ENCODE measurements at places on chromosomes 7 and 10. TPM values are rescaled to one million over a fixed set of nuclear protein-coding genes. Genes with fewer than 3 reads are reported as not detected.

DNA sequence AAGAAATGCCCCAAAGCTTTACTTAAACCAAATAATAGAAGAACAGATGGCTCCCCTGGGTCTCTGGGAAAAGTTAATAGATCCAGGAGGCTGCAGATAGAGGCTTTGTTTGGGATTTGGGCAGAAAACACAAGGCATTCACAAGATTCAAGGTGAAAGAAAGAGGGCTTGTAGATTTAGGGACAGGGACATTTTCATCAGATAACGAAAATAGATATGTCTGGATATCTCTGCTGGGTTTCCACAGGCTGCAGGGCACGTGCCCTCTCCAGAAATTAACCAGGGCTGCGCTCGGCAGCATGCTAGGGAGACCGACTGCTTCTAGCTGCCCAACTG, 14.9 kb downstream of the CARD11 start:
- DNase-seq: no peak

GRCh38 chr10:29966269-29966668, 93.1 kb downstream of the JCAD start:
- no peak for DNase-seq

SUN3 gene
- total RNA-seq: not detected

DNA sequence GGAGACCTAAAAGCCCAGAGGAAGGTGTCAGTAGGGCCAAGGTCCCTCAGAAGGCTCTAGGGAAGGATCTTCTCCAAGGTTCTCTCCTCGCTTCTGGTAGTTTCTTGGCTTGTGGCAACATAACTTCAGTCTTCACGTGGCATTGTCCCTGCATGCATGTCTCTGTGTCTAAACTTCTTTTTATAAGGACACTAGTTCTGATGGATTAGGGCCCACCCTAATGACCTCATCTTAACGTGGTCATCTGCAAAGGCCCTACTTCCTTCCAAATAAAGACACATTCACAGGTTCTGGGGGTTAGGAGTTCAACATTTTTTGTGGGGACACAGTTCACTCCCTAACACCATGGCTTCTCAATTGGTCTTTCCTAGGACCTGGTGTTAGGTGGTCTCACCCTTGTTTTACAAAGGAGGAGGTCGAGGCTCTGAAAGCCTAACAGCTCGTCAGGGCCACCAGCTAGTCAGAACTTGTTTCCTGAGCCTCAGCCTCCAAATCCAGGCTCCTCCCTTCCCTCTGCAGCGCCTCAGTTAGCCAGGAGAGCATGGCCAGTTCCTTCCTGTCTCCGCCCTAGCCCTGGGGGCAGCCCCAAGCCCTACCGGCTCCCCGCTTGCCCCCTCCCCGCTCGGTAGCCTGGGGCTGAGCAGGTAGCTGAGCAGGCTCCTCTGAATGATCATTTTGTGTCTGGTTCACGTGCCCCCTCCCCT, 109.7 kb upstream of the PPIF start:
- no peak for DNase-seq

TRIM73 gene
- 6.1 TPM for total RNA-seq

CACNB2 gene
- 0.46 TPM for total RNA-seq

DNA sequence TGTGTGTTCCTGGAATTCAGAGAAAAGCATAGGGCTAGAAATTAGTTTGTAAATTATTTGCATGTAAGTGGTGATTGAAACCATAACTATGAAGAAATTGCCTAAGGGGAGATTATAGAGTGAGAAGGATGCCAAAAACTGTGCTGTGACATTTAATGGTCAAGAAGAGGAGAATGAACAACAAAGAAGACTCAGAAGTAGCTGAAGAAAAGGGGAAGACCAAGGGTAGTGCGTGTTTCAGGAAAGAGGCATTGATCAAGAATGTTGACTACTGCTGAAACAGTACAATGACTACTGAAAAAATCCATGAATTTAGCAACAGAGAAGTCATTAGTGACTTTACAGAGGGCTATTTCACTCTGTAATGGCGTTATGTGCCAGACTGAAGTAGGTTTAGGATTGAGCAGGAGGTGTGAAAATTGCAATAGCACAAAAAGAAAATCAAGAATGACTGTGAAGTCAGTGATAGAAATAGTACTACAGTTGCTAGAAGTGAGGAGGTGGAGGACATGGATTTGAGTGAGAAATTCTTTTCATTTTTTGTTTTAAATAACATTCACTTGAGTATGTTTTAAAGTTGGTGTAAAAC, 28.9 kb upstream of the SAMD9L start:
- DNase-seq: no peak

DNA sequence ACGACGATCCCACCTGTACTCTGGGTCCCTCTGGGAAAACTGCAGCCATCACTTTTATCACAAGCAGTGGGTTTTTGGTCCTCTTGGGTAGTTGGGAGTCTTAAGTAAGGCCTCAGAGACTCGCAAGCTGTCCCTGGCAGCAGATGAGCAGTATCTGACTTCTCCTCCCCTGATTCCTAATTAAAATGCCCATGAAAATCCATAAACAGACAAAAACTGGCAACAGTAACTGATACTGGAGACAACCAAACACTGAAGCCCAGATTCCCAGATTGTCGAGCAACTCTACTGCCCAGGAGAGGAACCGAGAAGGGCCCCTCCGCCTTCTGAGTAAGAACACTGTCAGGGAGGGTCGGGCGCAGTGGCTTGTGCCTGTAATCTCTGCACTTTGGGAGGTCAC, 333.8 kb downstream of the CALN1 start:
- no peak for DNase-seq

LRRC61 gene
- 0.24 TPM for total RNA-seq

DNA sequence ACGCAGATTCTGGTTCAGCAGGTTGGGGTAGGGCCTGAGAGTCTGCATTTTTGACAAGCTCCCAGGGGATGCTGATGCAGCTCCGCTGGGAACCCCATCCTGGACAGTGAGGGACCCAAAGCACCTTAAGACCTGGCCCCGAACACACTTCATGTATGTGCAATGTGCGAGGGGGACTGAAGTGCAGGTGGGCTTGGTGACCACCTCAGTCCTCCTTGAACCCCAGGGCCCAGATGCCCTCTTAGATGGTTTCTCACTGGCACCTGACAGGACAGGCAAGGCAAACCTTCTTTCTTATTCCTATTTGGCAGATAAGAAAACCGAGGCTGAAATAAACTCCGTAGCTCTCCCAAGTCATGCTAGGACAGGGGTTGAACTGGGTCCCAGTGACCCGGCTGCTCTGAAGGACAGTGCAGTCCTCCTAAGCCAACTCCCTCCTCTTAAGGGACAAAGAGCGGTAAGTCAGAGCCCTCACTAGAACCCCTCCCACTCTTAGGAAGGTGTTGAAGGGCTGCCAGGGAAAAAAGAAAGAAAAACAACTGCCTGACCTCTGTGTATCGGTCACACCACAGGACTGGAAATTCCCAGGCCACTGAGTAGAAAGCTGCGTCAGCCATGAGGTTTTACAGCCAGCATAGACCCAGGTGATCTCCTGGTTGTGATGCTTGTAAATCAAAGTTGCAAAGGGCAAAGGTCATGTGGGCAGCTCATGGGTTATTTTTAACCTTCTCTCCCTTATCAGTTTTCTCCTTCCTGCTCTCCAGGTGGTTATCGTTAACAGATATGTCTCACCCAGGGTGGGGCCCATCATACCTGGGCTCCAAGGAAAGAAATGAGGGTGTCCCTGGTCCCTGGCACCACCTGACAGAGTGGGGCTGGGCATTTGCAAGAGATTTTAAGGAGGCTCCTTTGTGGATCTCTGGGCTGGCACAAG, 90.9 kb upstream of the SMNDC1 start:
- peak; percentile 98 for DNase-seq

CHAT gene
- 1.00 TPM for total RNA-seq

DNA sequence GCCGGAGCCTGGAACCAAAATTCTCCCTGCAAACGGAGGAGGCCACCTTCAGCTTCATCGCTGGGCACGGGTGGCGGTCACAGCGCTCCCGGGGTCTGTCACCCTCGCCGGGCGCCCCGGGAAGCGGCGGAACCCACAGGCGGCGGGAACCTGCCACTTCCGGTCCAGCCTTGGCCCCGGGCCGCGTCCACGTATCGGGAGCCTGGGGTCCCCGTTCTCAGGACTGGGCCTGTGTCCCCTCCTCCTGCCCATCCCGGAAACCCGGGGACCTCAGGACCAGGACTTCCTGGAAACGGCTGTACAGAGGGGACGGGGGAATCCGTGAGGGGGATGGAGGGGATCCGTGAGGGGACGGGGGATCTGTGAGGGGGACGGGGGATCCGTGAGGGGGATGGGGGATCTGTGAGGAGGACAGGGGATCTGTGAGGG, 25.4 kb downstream of the PDGFA start:
- DNase-seq: no peak

CHCHD1 gene
- 24.0 TPM for total RNA-seq

DNA sequence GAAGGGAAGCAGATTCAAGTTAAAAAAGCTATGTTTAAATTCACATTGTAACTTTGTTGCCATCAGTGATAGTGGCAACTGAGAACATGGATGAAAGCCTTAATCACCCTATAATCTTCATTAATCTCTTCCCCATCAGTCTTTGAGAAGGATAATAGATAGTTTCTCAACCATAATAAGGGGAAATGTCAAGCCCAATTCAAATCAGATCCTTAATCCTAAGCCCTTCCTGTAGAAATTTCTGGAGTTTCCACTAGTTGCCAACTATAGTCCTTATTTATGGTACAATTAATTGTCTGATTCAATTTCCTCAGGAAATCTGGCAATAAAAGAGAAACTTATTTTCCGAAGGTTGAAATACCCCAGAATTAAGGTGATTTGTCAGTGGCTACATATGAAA, 431.8 kb downstream of the ZWINT start:
- DNase-seq: no peak

DNA sequence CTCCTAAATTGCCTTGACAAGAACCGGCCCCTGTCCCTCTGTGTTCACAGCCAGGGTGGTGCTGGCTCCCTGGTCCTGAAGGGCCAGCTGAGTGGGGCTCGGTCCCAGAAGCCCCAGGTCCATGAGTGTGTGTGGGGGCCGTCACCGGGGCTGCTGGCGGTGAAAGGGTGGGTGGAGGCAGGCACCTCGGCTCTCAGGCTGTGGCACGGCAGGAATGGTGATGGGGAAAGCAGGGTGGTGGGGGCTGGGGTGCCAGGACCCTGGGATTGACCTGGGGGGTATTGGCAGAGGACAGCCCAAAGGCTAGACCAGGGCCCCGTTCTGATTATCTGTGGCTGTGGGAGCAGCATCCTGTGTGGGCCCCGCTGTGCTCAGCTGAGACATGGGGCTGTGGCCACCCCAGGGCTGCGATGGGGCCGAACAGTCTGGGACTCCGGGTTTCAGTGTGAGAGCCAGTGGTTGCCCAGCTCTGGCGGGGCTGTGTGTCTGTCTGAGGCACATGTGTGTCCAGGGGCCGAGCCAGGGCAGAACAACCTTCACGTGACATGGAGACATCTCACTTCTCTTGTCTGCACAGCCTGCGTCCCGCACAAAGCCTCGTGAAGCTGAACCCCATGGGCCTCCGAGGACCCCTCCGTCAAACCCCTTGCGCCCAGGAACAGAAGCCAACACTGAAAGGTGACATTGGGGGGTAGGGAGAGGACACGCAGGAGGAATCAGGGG, 144.2 kb downstream of the ELFN1 start:
- DNase-seq: no peak

GRCh38 chr10:30073767-30074060, 14.3 kb upstream of the JCAD start:
- no peak for DNase-seq

GRCh38 chr10:66214721-66215404, 711.0 kb upstream of the LRRTM3 start:
- no peak for DNase-seq

DNA sequence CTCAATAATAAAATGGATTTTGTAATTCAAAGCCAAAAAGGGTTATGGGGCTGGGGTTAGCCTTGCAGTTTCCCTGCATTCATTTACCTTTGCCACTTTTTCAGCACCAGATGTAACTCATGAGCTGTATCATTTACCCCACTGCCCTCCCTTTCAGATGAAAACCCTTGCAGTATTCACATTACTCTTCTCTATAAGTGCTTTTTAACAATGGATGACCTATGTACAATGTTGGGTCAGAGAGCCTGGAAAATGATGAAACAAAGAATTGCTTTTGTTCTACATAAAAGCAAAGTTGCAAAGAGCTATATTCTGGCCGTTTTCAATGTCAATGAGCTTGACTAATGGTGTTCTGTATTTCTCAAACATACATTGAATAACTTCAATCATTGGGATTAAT, 189.7 kb downstream of the TMEM26 start:
- DNase-seq: no peak

- DNase-seq: no peak
These were observed 291.6 kb upstream of the KIAA1217 start for GRCh38 chr10:23917251-23917840.

DNA sequence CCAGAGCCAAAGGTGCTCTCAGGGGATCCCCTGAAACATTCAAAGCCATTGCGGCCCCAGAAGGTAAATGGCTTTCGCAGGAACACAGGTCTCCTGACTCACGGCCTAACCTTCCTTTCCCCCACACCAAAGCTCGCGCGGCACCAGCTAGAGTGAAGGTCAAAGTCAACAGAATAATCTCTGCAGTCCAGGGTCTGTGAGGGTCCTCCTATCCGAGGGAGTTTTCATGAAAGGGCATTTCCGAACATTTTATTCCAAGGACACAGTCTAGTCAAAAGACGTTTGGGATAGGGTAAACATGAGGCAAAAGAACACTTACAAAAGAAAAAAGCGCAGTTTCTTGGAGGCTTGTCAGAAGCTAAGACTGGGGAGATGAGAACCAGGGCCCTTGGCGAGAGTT, 559 bp upstream of the STEAP2 start:
- DNase-seq: no peak

GRCh38 chr7:28697913-28698563, 260.1 kb downstream of the TRIL start:
- peak; percentile 37 for DNase-seq

DNA sequence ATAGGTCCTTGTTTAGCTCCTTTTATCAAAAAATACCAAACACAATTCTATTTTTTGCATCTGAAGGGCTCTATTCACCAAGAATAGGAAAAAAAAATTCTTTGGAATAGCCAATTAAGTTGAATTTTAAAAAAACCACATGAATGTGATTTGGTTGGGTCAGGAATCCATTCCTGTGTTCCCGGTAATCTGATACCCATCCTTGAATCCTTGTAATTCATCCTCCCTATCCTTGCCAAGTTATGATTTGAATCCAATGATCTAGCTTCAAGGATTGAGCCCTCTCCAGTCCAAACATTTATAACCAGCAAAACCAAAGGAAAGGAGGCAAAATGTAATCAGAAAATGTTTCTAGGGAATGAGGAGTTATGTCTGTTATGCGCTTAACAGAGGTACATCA, 86.6 kb downstream of the CFAP58 start:
- DNase-seq: peak; percentile 72

CACUL1 gene
- 49.9 TPM for total RNA-seq

GRCh38 chr10:14947268-14947667, 6.6 kb downstream of the DCLRE1C start:
- DNase-seq: no peak

STK31 gene
- total RNA-seq: 0.20 TPM

- DNase-seq: no peak
These were observed 95.3 kb downstream of the CUX1 start for GRCh38 chr7:101912716-101913110.

NKX2-3 gene
- total RNA-seq: not detected

DNA sequence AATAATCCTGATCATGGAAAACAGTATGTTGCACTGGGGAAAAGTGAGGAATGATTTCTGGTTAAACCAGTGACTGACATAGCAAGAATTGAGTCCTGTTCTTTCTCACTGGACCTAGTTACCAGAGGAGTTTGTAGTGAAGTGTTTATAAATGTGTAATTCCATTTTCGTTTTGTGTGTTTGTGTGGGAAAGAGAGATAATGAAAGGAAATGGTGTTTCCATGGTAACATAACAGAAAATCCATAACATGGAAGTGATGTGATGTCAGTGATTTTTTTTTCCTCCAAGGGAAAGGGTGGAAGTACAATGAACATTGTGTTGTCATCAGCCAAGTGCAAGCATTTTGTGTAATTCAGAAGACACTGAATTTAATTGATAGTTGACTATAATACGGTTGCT, 283.9 kb downstream of the PLXDC2 start:
- peak; percentile 58 for DNase-seq

Measured in astrocyte (in vitro differentiated cells and primary cell).